Fibroblast of skin of scalp (primary cell): ENCODE measurements at places on chromosomes 7 and 10.

DNA sequence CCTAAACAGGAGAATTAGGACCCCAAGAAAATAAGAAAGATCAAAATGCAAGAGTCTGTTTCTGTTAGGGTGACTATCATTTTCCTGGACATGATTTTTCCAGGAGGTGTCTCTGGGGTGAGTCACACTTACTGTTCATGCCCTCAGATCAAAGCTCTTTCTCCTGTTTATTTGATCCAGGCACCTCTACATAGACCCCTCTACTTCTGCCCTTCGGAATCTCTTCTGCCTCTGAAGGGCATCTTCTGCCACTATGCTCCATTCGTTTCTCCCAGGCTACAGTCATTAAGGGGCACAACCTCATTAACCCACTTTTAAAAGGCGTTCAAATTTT is 1328.0 kb downstream of the GATA3 start:
- no peak for DNase-seq

GRCh38 chr10:121351540-121351939 is 246.7 kb downstream of the FGFR2 start:
- no peak for DNase-seq

DNA sequence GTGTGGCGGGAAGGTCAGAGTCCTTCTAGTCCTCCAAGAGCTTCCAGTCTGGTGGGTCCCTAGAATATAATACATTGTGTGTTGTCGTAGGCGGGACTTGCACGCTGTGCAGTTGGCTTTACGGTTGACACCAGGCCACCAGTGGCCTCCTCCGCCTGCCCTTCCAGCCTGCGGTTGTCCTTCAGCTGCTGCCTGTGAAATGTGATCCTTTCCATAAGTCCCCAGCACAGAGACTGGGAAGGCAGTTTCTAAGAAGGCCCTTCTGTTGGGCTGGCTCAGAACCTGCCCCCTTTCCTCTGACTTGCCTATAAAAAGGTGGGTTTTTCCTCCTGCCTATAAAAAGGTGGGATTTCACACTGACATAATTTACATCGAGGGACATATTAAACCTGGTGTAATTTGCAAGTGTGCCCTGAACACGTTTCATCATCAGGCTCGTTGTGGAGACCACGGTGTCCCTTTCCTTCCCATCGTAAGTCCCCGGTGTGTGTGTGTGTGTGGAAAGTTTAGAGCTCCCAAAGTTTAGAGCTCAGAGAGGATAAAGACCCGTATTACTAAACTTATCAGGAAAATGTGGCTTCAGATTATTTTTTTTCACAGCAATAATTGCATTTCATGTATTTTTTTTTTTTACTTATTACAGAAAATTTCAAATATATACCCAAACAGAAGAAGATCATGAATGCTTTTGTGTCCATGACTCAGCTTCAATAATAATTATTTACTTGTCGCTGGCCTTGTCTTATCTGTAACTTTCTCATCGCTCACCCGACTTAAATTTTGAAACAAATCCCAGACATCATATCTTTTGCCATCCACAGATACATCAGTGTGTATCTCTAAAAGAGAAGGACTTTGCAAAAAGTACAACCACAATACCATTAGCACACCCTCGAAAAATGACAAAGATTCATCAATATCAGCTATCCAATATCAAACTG is 45.1 kb downstream of the CUX1 start:
- DNase-seq: no peak

- DNase-seq: peak; percentile 26
These were observed 24.1 kb upstream of the PNLIP start for GRCh38 chr10:116521424-116522290.

DNA sequence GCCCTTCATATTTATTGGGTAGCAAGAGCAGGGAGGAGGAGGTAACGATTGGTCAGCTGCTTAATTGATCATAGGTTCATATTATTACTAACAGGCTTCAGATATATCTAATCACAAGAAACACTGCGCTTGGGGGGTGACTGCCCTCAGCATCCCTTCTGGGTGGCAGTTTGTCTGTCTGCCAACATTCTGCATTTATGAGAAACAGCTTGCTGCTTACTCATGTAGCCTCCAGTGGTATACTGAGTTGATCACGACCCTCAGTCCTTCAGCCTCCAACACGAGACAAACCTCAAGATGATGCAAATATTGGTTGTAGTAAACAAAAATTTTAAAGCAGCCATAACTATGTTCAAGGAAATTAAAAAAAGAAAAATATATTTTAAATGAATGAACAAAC is 657.8 kb upstream of the PHF14 start:
- DNase-seq: no peak

DNA sequence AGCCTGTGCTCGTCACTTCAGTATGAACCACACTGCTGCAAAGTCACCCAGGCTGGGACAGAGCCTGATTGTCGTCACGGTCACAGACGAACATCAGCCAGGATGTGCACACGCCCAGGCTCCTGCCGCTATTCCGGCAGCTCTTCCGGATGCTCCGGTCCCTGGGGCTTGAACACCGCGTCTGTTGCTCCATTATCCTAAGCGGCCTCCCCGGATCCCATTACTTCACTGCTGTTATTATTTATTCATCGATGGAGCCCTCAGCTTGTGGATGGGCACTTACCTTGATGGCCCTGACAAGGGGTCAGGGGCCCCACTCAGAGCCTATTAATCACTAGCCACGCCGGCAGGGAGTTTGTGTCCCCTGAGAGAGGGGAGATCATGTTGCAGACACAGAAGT is 120.8 kb upstream of the PCBD1 start:
- DNase-seq: no peak
